ENCODE measurements at places on chromosomes 13 and 19.

DNA sequence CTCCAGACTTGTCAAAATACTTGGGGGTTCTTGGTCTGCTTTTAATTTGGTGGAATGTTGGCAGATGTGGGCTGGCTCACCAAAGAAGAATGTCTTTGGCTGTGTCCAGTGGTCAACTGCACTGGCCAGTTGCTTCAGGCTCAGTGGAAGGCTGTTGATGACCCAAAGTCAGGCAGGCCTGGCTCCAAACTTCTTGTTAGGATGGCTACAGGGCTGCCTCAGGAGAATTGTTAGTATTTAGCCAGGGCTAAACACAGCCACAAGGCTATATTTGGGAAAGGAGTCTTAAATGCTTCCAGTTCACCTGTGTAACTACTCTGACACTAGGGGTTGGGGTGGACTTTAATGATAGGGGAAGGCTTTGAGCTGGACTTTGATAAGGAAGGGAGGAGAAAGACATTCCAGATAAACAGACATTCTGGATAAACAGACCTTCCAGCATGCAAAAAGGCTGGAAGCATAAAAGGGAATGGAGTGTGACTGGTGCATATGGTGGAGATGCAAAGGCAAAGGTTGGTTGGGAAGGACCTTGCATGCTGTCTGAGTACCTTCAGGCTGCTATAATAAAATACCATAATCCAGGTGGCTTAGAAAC is 116.8 kb downstream of the FOXO1 start:
- DNase-seq = no peak

DNA sequence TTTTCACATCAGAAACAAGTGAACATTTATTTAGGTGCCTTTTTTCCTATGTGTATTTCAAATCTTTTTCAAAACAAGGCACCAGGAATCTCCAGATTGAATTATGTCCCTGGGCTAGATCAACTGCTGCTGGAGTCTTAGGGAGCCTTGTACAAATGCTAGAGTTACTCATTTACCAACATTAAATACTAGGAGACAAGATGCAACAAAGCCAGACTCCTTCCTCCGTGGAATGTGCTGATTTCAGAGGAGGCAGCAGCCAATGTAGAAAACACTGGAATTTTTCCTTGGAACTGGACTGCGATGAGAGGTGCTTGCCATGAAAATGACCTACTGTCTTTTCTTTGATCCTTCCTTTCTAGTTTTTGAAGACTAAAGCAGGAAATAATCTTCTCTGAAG is 1514.7 kb upstream of the MIR17HG start:
- DNase-seq = no peak

DNA sequence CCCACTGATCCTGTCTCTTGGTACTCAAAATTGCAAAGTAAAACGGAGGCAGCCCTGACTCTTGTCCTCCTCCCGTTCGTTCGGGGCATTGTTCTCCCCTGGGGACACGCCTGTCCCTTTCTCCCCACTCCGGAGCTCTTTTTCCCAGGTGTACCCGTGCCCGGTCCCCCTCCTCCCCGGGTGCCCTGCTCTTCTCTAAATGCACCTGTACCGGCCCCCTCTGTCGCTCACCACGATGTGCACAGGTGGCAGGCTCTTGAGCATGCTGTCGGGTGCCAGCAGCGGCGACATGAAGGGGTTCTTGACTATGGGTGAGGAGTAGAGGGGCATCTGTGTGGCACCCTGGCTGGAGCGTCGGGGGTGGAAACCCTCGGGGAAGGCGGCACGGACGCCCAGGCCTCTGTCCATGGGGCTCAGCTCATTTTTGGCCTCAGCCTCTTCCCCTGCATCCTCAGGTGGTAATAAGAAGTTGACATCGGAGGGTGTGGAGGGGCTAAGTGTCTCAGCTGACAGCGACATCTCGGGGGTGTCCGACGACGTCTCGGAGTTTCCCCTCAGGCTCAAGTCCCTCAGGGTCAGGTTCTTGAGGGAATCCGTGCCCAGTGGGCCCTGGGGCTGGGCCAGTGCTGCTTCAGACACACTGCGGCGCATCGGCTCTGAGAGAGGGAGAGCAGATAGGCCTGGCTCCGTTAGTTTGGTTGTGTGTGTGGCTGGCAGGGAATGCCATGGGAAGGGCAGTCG is 12.4 kb upstream of the CNFN start:
- no peak for DNase-seq

- DNase-seq = peak; percentile 13
Measured at GRCh38 chr19:51422053-51422448, 4.6 kb upstream of the SIGLEC10 start.

- DNase-seq = no peak
Measured at GRCh38 chr13:22735011-22735995, 445.5 kb upstream of the SGCG start.

All from fibroblast of skin of left biceps (primary cell).